HS-5 (cell line): ENCODE measurements at places on chromosomes 6 and 20.

DNA sequence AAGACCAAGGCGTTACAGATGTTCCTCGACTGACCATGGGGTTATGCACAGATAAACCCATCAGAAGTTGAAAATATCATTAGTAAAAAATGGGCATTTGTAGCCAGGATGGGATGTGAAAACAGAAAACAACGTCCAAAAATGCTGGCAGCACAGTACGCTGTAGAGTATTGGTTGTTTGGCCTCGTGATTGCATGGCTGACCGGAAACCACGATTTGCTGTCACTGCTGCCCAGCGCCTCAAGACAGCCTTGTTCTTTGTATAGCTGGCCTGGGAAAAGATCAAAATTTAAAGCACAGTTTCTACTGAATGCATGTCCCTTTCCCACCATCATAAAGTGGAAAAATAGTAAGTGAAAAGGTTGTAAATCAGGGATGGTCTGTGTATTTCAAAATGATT is 41.9 kb downstream of the MTHFD1L start:
- no peak for DNase-seq

GRCh38 chr6:143774347-143774746 is 68.8 kb upstream of the LTV1 start:
- DNase-seq, result no peak

DNA sequence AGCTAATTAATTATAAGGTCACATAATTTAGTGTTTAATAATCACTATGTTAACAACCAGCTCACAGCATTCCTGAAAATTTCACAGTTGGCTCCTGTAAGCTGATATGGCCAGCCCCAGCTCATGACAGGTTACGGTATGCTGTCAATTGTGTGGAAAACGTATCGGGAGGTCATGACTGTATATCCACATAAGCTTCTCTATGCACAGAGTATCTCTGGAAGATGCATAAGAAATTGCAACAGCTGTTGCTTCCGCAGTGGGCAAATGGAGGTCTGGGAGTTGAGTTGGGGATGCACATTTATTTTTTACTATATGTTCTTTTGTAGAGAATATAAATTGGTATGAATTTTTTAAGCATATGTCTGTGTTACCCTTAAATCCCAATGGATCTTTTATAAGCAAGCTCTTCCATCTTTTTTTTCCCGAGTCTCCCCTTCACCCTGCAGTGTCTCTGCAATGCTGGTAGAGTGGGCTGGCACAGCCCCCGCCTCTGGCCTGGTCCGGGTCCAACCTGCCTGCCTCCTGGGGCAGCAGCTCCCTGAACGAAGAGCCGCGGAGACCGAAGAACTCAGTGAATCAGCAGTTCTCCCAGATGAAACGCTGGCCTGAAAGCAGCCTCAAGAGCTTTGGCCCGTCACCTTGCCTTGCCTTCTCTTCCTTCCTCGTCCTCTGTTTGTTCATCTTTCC is 139.9 kb upstream of the CDYL start:
- DNase-seq, result no peak

DNA sequence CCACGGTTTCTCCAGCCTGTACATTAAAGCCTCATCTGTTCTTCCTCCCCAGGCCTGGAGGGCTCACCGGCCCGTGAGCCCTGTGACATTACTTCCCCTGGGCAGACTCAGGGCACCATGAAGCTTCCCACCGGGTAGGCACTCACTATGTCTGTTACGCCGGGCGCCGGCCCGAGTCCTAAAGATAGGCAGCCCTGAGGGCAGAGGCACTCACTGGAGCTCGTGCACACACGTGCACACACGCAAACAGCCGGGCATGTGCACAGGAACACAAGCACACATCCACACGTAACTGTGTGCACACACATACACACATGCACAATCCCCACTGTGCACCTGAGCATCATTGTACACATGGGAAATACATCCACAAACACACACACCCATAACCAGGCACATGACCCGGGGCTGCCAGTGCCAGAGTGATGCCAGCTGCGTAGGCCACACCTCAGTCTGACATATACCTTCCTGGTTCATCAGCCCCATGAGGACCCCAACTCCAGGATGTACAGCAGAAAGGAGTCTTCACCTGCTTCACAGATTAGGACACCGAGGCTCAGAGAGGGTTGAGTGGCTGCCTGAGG is 83.7 kb downstream of the YTHDF1 start:
- DNase-seq, result no peak

GRCh38 chr20:46013829-46014516 is 5.3 kb downstream of the MMP9 start:
- no peak for DNase-seq

DNA sequence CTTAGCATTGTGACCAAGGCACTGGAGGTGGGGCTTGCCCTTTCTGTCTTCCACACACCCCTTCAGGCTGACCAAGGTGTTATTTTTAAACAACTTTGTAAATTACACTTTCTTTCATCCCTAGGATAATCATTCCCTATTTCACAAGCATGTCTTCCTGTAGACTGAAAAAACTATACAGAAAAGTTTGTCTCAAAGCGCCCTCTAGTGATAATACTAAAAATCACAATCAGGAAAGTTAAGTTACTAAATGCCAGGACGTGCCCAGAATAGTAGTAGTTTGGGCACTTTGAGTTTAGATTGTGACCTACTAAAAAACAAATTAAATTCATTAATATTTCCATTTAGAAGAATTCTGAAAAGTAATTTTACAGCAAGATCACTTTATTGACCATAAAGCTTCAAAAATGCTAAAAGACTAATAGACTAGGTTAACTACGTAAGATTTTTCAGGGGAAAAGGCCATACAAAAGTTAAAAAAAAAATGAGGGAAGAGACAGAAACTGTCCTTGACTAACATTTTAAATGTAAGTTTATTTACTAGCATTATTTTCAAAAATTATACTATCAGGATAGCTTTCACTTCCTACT is 123.3 kb upstream of the DUSP22 start:
- DNase-seq, result no peak
